Kidney epithelial cell (primary cell): ENCODE measurements at places on chromosomes 7 and 10. TPM values are rescaled to one million over a fixed set of nuclear protein-coding genes. Genes with fewer than 3 reads are reported as not detected.
A peak's percentile ranks its signal among the peaks of the same experiment; 100 is the strongest.

NUTM2E gene
- 1.3 TPM in 1 of 2 replicates, not detected in the other for total RNA-seq

CAV2 gene
- total RNA-seq: 42.4 and 53.5 TPM in 2 replicates

TMEM273 gene
- 0.42 and 6.3 TPM in 2 replicates for total RNA-seq

- DNase-seq: no peak
Observed at GRCh38 chr7:8200717-8201116, 61.2 kb downstream of the ICA1 start.

GRCh38 chr7:81604075-81604807 is 165.6 kb downstream of the HGF start:
- DNase-seq: peak; percentile 56

- no peak for DNase-seq
Observed at GRCh38 chr7:122412441-122412840, 107.9 kb upstream of the FEZF1 start.

DNA sequence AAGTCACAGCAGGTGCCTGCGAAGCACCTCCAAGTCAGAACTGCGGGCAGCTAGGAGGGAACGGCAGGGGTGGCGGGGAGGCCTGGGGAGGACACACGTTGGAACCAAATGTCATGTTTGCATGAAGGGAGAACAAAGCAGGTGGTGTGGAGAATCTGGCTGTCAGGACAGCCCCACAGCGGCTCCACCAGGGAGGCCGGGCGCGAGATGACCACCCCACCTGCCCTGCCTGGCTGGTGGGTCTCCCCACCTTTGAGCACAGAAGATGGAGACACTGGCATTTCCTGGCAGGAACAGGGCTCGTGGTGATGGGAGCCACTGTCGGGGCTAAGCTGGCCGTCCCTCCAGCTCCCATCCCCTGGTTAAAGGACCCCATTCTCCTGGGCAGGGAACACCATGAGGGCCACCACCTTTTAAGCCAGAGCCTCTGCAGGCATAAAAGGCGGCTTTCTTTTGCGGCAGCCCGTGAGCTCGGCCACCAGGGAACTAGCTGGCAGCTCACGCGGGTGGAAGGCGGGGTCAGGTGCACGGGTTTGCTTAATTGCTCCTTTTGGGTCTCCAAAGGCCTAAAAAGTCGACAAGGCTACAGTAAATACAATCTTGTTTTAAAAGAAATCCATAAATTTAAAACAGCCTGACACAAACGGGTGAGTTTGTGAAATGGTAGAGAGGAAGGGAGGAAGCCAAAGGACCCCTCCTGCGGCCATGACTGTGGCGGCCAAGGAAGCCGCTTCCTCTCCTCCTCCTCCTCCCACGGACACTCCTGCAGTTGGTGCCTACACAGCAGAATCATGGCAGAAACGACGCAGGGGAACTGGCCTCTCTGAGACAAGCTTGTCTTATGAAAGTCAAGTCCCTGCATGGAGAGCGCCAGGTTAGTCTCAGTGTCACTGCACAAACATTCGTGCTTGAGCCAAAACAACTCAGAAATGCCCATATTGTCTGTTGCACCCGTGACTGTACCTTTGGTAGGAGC is 213.8 kb downstream of the DNAJB6 start:
- no peak for DNase-seq

DNA sequence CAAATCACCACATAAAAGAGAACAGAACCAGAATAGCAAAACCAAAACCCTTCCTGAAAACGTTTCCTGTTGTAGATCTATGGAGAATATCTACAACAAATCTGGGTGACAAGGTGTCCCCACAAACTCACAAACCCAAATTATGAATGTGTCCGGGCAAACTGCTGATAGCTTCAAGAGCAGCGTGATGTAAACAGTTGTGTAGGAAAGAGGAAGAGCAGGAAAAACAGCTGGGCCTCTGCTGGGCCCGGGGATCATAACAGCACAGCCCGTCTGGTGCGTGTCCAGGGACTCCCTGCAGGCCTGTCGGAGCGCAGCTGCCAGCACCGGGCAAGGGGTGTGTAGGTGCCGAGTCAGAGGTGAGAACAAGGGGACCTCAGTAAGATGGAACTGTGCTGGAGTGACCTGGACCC is 53.7 kb downstream of the KCNH2 start:
- no peak for DNase-seq

DNA sequence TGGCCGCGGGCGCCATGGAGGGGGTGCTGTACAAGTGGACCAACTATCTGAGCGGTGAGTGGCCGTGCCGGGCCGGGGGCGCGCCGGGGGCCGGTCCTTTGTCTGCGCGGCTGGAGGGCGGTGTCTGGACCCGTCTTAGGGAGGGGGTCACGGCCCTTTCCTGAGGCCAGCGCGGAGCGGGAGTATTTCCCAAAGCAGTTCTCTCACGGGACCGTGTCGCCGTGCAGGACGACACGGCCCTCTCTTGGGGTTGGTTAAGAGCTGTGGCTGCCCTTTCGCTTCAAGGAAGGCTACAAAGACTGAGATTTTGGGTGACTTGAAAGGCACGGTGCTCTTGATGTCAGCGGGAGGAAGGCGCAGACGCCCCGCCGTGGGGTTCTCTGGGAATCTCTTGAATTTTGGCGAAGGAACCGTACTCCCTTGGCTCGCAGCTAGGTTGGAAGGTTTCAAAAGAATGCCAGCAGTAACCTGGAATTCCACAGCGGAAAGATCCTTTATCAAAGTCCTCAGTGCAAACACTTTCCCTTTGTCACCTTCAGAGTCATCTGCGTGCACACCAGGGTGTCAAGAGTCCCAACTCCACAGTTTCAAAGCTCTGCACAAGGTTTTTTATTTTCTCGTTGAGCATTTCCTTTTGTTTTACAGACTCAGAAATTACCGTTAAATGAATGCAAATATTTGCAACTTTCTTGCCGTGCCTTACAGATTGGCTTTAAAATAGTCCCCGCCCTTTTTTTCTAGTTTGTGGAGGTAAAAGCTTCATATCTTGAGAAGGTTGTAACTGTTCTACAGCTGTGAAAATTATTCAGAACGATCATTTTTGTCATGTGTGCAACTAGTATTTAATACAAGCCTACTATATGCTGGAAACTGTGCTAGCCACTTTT is 780 bp downstream of the PLEKHA8 start:
- no peak for DNase-seq

- DNase-seq: no peak
Observed at GRCh38 chr10:34722404-34722803, 92.7 kb downstream of the PARD3 start.
